M059J (cell line): ENCODE measurements at places on chromosomes 6 and 20.

GRCh38 chr6:37036146-37036545 lies 30.7 kb downstream of the FGD2 start:
- no peak for DNase-seq

DNA sequence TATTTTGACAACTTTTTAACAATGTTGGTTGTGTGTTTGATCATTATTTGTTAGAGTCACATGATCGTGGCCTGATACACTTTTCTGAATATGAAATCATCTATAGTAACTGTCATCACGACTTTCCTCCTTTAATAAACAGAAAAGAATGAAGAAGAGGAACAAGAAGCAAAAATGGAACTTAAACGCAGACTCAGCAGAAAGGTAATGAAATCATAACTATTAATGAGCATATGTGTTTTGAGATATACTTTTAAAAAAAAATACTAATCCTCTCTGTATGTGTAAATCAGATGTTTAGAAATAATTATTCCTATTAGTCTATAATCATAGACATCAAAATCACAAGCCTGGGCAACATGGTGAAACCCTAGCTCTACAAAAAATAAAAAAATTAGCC lies 60.1 kb upstream of the LTV1 start:
- DNase-seq, result no peak

DNA sequence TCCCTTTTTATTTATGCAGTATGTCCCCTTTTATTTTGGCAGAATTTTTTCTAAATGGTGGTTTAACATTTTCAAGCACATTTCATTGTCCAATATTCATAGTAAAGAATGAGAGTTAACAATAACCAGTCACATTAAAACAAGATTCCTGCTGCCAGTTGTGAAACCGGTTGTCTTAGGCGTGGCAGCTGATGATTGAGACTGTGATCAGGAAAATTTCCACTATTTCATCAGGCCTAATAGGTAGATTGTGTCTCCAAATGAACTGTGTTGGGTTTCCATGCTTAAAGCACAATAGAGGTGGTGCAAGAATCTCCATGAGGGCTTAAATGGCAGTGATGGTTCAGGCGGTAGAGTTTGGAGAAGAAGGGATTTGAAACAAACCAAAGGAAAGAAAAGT lies 15.3 kb downstream of the PRDM1 start:
- no peak for DNase-seq

DNA sequence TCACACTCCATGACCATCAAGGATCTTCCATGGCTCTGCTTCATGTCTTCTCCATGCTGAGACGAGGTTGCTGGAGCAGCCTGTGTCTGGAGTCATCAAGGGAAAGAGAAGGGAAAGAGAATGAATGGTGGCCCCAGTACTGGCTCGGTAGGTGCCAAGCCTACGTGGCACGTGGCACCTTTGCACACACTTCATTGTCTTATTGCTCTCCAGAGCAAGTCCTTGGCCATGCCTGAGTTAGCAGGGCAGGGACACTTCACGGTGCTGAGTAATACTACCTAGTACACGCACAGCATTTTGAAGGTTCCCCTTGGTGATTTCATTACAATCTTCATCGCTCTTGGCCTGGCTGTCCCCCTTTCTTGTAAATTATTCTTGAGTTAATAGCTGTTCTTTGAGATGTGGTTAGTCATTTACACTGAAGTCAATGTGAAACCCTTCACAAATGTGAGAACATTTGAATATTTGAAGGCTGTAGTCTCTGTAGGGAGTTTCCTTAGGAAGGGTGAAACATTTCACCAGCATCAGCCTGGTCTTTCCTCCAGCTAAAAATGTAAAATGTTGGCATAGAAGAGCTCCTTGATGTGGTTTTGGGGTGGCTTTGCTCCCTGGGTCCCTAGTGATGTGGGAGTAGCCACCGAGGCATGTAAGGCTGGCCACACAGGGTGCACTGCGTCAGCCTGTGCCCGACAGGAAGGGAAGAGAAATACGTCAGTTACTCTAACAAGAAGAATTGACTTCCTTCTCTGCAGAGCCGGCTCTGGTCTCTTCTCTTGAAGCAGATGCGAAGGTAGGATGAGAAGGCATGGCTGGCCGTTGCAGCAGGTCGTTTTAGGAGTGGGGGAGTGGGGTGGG lies at the start of gene SYTL3:
SYTL3 (plus strand) TSS at position 766 of the 855 bp plus-strand sequence. CDS start 13,215 bp downstream, outside the sequence.
- peak; percentile 94 for DNase-seq

DNA sequence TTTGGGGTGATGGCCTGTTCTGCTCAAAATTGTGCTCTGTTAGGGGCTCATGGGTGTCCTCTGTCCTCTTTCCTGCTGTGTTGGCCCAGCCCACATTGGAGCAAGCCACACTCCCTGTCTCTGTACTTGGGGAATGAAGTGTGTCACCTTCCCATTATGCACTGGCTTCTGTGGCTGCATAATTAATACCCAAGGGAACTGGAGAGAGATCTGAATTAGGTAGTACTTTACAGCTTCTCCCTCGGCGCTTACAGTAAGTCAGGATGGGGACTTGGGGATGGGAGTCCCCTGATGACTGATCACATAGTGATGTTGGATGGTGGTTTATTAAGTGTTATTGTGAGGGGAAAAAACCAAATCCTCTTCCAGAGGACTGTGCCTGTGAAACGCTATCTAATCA lies 116.6 kb downstream of the FOXO3 start:
- peak; percentile 25 for DNase-seq

- no peak for DNase-seq
Measured at GRCh38 chr6:163289447-163289846, 125.1 kb upstream of the QKI start.

DNA sequence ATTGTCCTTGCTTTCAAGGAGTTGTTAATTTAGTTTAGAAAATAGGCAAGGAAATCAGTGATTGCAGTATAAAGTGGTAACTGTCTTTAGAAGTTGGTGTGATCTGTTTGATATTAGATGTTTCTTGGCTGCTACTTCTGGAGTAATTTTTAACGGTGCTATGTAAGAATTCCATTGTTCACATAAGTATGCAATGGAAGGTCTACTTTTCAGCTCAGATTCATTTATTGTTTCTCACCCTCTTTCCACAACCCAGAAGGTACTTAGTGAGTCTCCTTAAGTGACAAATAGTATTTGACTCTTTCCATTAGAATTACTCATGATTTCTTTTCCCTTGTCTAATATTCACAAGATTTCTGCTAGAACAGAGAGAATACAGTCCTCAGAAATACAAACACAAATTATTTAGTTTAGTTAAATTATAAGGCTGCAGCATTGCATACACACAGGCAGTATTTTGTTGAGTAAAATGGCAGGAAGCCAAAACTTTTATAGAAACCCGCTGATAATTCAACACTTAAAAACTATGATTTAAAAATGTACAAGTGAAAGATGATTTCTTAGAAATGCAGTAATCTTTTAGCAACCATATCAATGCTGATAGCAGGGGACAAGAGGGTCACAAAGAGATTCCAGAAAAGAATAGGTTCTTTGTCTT lies 554.3 kb downstream of the CD109 start:
- peak; percentile 26 for DNase-seq

DNA sequence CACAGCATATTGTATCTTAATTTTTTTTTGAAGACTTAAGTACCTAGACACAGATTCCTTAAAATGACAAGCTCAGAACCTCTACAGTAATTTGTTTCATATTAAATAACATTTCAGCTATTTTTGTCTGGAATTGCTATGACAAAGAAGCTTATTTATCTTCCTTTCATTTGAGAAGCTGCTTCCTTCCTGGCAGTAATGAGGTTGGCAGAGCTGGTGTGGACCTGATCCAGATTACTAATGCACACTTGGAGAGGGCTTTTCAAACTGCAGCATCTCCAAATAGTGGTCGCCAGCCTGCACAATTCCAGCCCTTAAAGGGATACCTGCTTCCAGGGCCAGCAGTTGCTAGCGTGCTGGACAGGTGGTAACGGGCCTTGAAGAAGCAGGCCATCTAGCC lies 12.1 kb downstream of the PTCHD4 start:
- peak; percentile 52 for DNase-seq

DNA sequence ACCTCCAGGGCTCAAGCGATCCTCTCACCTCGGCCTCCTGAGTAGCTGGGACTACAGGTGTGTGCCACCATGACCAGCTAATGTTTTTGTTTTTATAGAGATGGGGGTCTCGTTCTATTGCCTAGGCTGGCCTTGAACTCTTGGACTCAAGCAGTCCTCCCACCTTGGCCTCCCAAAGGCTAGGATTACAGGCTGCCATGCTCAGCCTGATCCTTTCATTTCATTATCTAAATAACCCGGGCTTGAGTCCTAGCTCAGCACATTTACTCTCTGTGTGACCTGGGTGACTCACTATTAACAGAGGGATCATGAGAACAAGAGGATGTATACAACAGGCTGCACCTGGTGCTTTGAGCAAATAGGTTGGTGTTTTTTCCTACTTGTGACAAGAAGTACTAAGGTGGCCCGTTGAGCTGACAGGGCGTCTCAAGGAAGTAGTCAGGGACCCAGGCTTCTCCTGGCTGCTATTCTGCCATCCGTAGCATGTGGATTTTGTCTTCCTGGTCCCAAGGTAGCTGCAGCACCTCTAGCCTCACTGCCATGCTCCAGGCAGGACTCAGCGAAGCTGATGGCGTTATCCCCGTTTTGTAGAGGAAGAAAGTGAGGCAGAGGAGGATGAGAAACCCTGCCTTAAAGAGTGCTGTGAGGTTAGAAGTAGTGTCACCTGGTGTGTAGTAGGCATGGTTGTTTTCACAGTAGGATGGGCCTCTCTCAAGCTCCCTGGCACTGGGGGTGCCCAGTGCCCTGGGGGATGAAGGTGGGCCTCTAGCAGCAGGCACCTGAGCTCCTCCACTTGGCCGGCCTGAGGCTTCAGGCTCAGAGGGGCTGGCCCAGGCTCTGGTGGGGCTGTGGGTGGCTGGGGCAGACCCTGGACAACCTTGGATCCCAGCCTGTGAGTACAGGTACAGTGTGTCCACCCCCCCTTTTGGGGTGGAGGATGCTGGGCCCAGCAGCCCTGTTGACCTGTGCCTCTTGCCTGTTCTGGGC lies 62.4 kb downstream of the ADNP start:
- DNase-seq, result peak; percentile 58

DNA sequence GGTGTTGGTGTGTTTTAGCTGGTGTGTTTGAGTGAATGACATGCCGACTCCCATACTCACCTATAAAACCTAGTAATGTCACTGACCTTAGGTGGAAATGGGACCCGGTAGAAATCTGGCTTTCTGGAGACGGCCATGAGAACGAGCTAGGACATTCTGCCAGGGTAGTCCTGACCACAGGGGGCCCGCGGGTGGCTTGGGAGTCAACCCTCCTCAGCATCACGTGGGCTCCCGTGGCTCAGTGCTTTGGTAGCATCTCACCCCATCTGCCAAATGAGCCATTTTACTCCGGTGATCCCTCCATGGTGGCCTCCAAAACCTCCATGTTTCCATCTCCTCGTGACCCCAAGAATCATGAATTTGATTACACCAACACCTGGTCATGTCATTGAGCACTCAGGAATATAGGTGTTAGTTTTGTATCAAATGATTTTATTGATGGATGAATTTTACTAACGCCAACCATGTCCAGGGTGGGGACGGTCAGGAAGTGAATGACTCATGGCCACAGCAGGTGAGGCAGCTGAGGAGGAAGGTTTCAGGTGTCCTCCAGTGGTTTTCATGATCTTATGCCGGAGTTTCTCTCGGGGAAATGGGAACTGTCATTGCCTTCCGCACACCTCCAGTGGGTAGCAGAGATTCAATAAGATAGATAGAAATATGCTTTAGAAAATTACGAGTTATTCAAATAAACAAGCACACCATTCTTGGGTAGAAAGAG lies 195.0 kb downstream of the SYNDIG1 start:
- DNase-seq, result no peak

- no peak for DNase-seq
Measured at GRCh38 chr6:169564453-169565240, 137.2 kb downstream of the WDR27 start.

- no peak for DNase-seq
Measured at GRCh38 chr20:14879839-14880238, 542.4 kb upstream of the FLRT3 start.

GRCh38 chr20:49685809-49686208 lies 27.9 kb downstream of the B4GALT5 start:
- DNase-seq, result peak; percentile 71

DNA sequence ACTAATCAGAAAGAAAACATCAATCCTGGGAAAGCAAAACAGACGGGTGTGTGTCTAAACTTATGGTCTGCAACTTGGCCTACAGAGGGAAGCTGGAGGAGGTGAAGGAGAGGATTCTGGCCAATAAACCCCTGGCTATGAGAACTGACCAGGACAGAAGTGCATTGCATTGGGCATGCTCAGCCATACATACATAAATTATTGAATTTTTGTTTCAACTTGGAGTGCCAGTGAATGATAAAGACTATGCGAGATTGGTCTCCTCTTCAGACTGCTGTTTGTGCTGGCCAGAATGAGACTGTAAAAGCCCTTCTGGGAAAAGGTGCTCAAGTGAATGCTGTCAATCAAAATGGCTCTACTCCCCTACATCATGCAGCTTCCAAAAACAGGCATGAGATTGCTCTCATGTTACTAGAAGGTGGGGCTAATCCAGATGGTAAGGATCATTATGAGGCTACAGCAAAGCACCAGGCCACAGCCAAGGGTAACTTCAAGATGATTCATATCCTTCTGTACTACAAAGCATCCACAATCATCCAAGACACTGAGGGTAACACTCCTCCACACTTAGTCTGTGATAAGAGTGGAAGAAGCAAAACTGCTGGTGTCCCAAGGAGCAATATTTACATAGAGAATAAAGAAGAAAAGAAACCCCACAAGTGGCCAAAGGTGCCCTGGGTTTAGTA lies 17.4 kb downstream of the ADNP start:
- DNase-seq, result peak; percentile 88

- DNase-seq, result no peak
Measured at GRCh38 chr6:7868926-7869325, 41.7 kb downstream of the TXNDC5 start.

DNA sequence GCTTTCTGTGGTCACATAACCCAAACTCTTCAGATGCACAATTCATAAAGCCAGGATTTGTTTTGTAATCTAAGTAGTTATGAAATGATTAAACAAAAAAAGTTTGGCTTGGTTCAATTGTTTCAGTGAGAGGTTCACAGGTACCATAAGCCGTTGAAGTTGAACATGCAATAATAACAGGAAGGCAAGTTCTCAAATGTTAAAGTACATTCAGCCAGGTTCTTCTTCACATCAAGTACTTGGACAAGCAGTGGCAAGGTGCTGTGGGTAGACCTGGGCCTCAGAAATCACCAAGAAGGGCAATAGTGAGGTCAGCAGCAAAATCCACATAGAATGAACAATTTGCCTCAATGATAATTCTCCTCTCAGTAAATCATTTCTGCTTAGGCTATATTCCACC lies 175.5 kb downstream of the EPM2A start:
- DNase-seq, result no peak

DNA sequence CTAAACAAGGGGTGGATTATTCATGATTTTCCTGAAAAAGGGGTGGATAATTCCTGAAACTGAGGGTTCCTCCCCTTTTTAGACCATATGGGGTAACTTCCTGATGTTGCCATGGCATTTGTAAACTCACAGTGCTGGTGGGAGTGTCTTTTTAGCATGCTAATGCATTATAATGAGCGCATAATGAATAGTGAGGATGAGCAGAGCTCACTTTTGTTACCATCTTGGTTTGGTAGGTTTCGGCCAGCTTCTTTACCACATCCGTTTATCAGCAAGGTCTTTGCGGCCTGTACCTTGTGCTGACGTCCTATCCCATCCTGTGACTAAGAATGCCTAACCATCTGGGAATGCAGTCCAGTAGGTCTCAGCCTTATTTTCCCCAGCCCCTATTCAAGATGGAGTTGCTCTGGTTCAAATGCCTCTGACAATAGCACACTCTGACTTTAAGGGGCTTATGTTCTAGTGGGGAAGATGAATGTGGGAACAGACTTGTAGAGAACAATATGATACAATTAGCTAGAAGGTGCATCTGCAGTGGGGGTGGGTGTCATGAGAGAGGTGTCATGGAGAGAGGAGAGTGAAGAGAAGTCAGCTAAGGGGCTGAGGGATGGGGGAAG lies 4.2 kb upstream of the GPR31 start:
- DNase-seq, result peak; percentile 40
